Subcutaneous preadipocyte (primary cell): ENCODE measurements at places on chromosomes 12 and 14. TPM values are rescaled to one million over a fixed set of nuclear protein-coding genes. Genes with fewer than 3 reads are reported as not detected.

Gene B4GALNT1
- total RNA-seq: under 0.01 and 0.20 TPM in 2 replicates

Gene SERPINA10
- total RNA-seq: not detected in 2 replicates

Gene DTX1
- total RNA-seq: 0.20 and 0.73 TPM in 2 replicates

Gene HSP90B1
- 456 and 521 TPM in 2 replicates for total RNA-seq

Gene ZC2HC1C
- 0.98 and 1.8 TPM in 2 replicates for total RNA-seq
